ENCODE measurements at places on chromosomes 7 and 10. TPM values are rescaled to one million over a fixed set of nuclear protein-coding genes. Genes with fewer than 3 reads are reported as not detected.

DNA sequence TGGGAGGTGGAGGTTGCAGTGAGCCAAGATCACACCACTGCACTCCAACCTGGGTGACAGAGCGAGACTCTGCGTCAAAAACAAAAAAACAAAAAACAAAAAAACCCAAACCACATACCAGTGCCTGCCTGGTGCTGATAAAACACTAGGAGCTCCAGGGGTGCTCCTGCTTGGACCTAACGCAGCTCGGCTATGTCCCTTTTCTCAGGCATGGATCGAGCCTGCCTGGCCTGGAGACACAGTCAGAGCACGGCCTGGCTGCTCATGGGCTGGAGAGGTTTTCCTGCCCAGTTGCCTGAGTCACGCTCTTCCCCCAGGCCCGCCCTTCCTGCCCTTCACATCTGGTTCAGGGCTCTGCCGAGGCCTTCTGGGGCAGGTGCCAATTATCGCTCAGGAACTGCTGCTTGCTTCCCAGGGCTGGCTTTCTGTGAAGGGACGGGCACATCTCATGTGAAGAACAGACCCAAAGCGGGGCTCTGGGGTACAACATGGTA, 12.6 kb upstream of the NPFFR1 start:
- H3K4me3 ChIP-seq = no peak overlapping the region
- H3K4me1 ChIP-seq = no peaks in the 10 kb centered on the region
- peaks cover 25% of the 10 kb centered on the region for H3K36me3 ChIP-seq
- DNase-seq = peak; percentile 24

DNA sequence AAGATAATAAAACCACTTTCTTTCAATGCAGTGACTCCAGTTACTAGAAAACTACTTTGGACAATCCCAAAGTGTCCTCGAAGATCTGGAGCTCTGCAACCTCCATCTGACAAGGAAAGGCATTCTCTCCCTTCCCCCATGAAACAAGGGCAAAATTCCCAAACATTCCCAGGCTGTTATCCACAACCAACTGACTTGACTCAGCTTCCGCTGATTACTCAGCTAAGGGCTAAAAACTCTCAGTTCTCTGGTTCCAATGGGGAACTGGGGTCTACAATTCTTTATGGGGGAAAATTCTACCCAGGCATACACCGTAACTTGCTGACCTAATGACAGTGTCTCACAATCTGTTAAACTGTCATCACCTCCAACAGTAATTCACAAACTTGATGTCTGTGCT, 48.4 kb downstream of the SFMBT2 start:
- no peak for DNase-seq
- H3K4me3 ChIP-seq = no peak overlapping the region
- H3K27ac ChIP-seq = no peak overlapping the region
- no peaks in the 10 kb centered on the region for H3K4me1 ChIP-seq
- H3K27me3 ChIP-seq = no peaks in the 10 kb centered on the region

- H3K36me3 ChIP-seq = peaks cover 39% of the 10 kb centered on the region
- H3K4me1 ChIP-seq = peaks cover 25% of the 10 kb centered on the region
- no peak overlapping the region for H3K27ac ChIP-seq
Measured at GRCh38 chr7:5234852-5235831, 45.1 kb downstream of the WIPI2 start.

- no peaks in the 10 kb centered on the region for H3K36me3 ChIP-seq
- H3K27me3 ChIP-seq = no peaks in the 10 kb centered on the region
- no peaks in the 10 kb centered on the region for H3K4me1 ChIP-seq
Measured at GRCh38 chr10:84118395-84119006, 20.8 kb upstream of the GHITM start.

Gene CHAT
- total RNA-seq = 0.61 TPM

DNA sequence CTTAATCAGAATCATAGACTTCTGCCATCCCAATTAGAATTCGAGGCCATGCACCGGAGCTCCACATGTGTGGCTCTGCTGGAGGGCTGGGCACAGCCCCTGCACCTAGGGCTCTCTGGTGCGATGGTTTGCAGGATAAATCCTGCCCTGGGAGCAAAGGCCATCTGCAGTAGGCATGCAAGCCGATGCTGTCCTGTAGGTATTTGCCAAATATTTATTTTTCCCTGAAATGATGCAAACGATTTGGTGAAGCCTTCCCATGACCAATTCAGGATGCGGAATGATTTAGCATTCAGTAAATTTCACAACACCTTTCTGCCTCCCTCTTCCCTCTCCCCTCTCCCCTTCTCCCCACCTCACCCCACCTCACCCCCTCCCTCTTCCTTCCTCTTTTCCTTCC, 170.6 kb downstream of the EBF3 start:
- H3K4me1 ChIP-seq = peaks cover 30% of the 10 kb centered on the region
- no peaks in the 10 kb centered on the region for H3K36me3 ChIP-seq
- no peak overlapping the region for H3K27ac ChIP-seq
- DNase-seq = no peak
- no peak overlapping the region for H3K4me3 ChIP-seq
- H3K27me3 ChIP-seq = no peaks in the 10 kb centered on the region

Gene NEUROG3
- not detected for total RNA-seq

- no peaks in the 10 kb centered on the region for H3K27me3 ChIP-seq
- no peak overlapping the region for H3K4me3 ChIP-seq
- no peak overlapping the region for H3K27ac ChIP-seq
- no peaks in the 10 kb centered on the region for H3K36me3 ChIP-seq
- DNase-seq = no peak
Measured at GRCh38 chr7:11332865-11333228, 359.2 kb downstream of the PHF14 start.

DNA sequence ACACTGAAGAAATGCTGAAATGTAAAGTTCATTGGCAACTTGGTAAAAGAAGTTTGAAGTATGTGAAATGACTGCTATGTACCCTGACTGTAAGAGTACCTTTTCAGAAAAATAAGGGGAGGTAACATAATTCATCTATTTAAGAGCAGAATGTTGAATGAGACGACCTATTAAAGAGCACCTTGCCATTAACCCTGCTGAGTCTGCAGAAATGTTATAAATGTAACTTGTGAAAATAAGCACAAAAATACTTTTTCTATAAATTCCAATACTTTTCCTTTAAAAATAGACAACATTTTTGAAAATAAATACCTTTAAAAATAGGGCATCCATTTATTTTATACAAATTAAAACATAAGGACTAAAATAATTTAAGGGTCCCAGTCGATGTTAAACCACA, 7.7 kb downstream of the TM9SF3 start:
- no peak overlapping the region for H3K27ac ChIP-seq
- H3K36me3 ChIP-seq = no peaks in the 10 kb centered on the region
- peaks cover 3% of the 10 kb centered on the region for H3K4me1 ChIP-seq
- H3K27me3 ChIP-seq = no peaks in the 10 kb centered on the region
- H3K4me3 ChIP-seq = no peak overlapping the region

DNA sequence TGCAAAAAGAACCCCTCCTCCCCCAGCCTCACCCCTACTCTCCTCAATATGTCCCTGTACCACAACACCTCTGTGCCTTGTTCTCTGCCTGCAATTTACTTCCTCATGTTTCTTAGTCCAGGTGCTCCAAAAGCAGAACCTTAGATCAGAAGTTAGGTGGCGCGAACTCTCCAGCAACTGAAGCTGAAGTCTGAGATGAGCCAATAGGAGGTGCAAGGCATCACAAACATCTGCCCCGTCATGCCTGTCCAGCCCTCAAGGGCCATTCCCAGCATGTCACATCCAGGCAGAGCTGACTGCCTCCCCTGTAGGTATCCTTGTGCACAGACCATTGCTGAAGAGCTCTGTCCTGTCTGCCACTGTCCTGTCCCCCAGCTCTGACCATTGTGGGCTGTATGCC, 508.8 kb downstream of the GRID1 start:
- no peaks in the 10 kb centered on the region for H3K27me3 ChIP-seq
- peaks cover 8% of the 10 kb centered on the region for H3K36me3 ChIP-seq
- no peak overlapping the region for H3K27ac ChIP-seq
- DNase-seq = no peak

DNA sequence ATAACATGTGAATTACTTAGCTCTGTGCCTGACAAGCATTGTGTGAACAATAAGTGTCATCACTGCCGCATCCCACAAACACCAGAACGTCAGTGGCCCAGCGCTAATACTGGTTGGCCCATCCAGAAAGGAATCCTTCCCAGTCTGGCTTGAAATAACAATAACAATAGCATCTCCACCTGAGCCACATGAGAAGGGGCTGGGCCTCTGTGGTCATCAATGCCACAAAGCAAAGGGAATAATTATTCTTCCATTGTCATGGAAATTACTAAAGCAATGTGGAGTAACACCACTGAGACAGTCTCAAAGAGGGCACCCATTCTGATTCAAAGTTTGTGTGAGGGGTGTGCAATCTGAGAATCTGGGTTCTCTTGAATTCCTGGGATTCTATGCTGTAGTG, 105.7 kb upstream of the INHBA start:
- no peak overlapping the region for H3K27ac ChIP-seq
- no peaks in the 10 kb centered on the region for H3K36me3 ChIP-seq
- H3K27me3 ChIP-seq = no peaks in the 10 kb centered on the region
- H3K4me3 ChIP-seq = no peak overlapping the region
- DNase-seq = no peak

- DNase-seq = peak; percentile 16
- H3K36me3 ChIP-seq = no peaks in the 10 kb centered on the region
- H3K4me1 ChIP-seq = no peaks in the 10 kb centered on the region
- H3K27ac ChIP-seq = no peak overlapping the region
Measured at GRCh38 chr7:29588900-29589696, 25.5 kb downstream of the PRR15 start.

Gene OR13A1
- not detected for total RNA-seq

All from spinal cord (tissue), 10 donors.